ENCODE measurements at places on chromosomes 5 and 9.

DNA sequence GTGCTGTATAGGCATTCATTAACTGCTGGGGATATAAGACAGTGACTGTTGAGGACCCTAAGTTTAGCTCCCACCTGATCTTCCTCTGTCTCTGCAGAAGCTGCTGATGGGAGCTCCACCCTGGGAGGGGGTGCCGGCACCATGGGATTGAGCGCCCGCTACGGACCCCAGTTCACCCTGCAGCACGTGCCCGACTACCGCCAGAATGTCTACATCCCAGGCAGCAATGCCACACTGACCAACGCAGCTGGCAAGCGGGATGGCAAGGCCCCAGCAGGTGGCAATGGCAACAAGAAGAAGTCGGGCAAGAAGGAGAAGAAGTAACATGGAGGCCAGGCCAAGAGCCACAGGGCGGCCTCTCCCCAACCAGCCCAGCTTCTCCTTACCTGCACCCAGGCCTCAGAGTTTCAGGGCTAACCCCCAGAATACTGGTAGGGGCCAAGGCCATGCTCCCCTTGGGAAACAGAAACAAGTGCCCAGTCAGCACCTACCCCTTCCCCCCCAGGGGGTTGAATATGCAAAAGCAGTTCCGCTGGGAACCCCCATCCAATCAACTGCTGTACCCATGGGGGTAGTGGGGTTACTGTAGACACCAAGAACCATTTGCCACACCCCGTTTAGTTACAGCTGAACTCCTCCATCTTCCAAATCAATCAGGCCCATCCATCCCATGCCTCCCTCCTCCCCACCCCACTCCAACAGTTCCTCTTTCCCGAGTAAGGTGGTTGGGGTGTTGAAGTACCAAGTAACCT lies 22.1 kb downstream of the PCDHGC5 start:
- DNase-seq: no peak

GRCh38 chr5:149948993-149949392 lies 4.4 kb upstream of the PDE6A start:
- DNase-seq: no peak

DNA sequence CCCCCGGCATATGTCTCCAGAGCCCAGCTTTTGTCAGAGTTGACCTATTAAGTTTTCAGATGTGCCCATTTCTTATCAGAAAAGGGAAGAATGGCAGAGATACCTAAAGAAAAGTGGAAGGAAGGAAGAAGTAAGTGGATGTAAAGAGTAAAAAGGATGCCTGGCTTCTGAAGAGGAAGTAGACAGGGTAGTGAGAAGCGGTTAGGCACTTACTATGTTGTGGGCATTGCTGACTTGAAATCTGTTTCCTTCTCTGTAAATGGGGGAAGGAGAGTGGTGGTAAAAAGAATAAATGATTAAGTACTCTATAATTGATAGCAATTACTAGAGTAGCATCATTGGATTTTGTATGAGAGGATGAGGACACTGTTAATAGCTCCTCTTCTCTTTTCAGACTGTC lies 9.9 kb downstream of the ANP32B start:
- DNase-seq: no peak

DNA sequence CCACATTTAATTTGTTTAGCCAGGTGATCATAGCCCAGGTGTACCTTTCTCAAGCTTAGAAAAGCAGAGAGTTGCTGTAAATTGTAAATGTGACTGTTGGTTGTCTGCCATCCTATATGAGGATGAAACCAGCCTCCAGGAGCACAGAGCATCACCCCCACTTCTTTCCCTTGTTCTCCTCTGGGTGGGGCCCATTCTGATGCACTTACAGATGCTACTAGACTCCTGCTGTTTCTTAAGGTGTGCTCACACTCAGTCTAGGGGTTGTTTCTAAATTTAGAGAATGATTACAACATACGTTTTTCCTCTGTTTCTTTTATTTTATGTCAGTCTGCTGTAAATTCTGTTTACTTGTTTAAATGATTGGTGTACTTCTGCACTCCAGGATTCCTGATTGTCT lies 10.5 kb downstream of the PTCD2 start:
- no peak for DNase-seq

- DNase-seq: no peak
These were observed 271.5 kb upstream of the PANK3 start for GRCh38 chr5:168850683-168851082.

DNA sequence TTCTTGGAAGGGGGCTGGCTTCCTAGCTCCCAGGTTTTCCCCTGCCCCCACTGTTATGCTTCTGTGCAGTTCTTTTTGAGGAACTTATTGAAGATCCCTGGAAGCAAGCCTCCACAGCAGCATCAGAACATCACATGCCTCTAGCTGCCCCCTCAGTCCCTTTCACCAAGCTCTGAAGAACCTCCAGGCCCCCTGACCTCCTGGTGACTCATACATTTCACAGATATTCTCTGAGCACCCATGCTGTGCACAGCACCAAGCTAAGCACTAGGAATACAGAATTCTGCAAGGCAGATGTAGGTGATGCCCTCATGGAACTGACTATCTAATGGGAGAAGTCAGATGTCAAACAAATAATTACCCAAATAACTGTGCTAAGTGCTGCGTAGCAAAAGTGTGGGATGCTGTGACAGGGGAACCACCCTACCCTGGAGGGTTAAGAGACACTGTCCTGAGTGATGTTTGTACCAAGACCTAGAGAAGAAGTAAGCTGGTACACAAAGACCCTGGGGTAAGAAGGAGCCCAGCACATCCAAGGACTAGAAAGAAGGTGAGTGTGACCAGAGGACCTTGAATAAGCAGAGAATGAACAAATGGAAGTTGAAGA lies 213.7 kb upstream of the NR4A3 start:
- no peak for DNase-seq

DNA sequence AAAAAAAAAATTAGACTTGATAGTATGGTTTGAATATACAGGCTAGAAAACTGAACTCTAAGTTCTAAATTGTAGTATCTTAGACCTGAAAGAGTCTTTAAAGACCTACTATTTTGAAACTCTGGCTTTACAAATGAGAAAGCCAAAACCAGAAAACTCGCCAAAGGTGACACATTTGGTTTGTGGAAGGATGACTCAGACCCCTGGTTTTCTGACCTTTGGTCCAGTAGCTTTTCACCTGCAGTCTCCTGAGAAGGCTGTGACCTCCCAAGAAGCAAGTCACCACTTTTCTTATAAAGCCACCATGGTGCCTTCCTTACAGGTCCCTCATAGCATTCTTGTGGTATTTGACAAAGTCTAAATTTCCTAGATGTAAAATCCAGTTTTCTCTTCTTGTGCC lies 102.1 kb upstream of the CEP78 start:
- no peak for DNase-seq

DNA sequence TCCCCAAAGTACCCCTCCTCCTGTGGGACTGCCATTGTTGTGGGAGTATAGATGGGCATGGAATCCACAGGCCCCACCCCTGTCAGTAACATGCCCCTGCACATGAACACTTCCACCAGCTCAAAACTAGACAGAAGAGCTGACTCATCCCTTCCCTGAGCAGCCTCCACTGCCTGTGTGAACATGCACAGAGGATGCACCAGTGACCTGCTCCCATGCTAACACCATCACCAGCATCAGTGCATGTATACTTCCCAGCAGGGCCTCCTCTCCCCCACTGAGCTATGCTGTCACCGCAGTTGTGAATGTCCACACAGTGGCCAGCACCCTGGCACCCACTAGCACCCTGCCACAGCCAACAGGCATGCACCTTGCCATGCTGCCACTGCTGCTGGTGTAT lies 939.8 kb downstream of the EFNA5 start:
- DNase-seq: peak; percentile 73

DNA sequence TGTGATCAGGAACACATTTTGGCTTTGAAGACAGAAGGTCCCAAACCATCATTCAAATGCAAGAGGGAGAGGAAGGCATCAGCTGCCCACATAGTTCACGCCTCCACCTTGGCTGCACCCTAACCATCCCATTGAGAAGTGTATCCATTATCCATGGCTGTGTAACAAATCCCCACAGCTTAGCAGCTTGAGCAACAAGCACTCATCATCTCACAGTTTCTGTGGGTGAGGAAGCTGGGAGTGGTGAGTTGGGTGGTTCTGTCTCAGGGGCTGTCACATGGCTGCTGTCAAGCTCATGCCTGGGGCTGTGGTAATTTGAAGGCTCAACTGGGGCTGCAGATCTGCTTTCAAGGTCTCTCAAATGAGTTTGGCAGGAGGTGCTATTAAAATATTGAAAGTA lies 23.0 kb upstream of the CEP72 start:
- no peak for DNase-seq

GRCh38 chr5:68405784-68406743 lies 190.5 kb downstream of the PIK3R1 start:
- no peak for DNase-seq

DNA sequence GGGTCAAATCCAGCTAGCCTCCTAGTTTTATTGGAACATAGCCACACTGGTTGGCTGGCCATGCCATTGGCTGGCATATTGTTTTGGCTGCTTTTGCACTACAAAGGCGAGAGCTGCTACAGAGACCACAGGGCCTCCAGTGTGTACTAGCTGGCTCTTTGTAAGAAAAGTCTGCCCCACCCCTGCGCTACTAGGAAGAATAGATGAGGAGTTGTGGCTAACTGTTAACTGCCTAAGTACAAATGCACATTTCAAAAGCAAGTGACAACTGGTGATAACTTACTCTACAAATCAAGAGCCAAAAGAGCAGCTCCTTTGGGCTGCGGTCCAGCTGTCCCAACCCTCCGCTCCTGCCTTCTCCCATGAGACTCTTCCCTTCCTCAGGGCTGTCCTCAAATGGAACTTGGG lies 63.9 kb downstream of the SERINC5 start:
- no peak for DNase-seq

GRCh38 chr5:117327511-117327910 lies 752.9 kb upstream of the SEMA6A start:
- DNase-seq: no peak

- DNase-seq: no peak
These were observed 258.4 kb downstream of the ZSWIM6 start for GRCh38 chr5:61590473-61590872.

- DNase-seq: no peak
These were observed 16.5 kb upstream of the AHRR start for GRCh38 chr5:305050-305449.

DNA sequence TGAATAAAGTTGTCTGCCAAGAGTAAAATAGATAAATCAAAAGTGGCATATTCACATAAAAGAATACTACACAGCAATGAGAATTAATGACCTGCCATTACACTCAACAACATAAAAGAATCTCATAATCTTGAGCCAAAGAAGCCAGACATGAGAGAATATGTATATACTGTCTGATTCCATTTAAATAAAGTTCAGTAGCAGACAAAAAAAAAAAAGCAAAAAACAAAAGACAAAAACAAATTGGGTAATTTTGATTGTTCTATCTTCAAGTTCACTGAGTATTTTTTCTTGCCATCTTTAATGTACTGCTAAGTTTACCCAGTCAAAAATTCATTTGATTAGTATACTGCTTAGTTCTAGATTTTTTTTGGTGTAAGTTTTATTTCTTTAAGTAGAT lies 87.9 kb upstream of the TRPC7 start:
- no peak for DNase-seq

GRCh38 chr5:78648359-78649210 lies at the start of gene LHFPL2:
LHFPL2 (minus strand) TSS chr5:78648772; CDS start chr5:78510213, 138,559 bp downstream.
- DNase-seq: no peak

DNA sequence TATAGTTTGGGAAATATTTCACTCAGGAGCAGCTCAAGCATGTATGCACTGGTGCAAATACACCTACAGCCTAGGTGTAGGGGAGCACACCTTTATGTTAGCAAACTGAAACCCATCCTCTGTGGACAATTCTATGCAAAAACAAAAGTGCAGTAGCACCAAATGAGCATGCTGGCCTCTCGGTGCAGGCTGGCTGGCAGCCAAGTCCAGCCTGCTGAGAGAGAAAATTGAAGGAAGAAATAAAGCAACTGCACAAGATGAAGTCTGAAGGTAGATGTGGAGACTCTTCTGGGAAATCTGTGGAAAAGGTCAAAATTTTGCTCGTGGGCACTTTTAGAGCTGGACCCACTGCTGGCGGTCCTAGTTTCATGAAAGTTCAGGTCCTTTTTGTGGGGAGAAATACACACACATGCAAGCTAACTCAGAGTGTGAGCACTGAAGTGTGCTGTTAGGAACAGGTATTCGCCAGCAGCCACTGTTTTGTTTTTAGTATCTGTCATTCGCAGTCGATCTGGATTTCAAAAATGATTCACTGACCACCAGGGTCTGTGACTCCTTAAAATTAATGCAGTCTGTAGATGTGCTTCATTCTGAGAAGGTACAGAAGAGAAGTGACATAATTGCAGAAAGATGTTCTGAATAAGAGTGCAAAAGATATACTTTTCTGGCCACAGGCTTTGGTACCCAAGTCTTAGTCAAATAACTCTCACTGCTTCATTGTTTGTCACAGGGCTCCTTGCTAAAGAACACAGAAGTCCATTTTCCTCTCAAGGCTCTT lies 281.7 kb downstream of the PARP8 start:
- DNase-seq: no peak

- peak; percentile 87 for DNase-seq
These were observed 54.5 kb downstream of the GABBR2 start for GRCh38 chr9:98654247-98654646.

DNA sequence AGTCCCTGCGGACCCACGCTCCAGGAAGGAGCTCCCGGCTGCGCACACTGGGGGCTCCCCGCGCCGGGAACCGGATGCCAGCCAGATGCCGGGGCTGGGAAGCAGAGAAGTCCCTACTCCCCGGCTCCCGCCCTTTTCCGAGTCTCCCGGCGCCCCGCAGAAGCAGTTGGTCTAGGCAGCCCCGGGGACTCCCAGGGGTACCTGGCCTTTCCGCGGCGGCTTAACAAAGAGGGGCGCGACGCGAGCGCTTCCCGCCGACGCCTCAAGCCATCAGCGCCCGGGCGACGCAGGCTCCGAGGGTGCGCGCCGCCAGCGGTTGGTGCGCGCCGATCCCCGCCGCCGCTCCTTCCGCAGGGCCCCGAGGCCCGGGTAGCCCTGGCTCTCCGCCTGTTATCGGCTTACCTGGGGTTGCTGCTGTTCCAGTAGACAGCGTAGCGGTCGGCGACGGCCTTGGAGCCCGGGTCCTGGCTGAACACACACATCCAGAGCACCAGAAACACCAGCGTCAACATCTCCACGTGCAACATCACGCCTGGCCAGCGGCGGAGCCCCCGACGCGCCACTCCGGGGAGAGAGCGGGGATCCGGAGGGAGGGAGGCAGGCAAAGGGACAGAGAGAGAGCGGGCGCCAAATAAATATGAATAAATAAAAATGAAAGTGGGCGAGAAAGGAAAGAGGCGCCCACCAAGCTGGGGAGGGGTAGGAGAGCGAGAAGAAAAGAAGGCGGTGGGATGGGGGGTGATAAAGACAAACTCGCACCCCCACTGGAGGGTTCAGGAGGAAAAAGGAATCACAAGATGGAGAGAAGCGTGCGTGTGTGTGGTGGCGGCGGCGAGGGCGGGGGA lies 428 bp downstream of the EFNA5 start:
- no peak for DNase-seq

GRCh38 chr5:34750206-34750605 lies 88.8 kb upstream of the TTC23L start:
- no peak for DNase-seq

- DNase-seq: peak; percentile 24
These were observed 111.8 kb downstream of the ACTL7B start for GRCh38 chr9:108743901-108744371.

- DNase-seq: no peak
These were observed 125.6 kb downstream of the TRIO start for GRCh38 chr5:14268738-14269137.

All from epithelial cell of prostate (primary cell).